Left ventricle myocardium superior (tissue), 1 donor: ENCODE measurements at places on chromosomes 5 and 9.

DNA sequence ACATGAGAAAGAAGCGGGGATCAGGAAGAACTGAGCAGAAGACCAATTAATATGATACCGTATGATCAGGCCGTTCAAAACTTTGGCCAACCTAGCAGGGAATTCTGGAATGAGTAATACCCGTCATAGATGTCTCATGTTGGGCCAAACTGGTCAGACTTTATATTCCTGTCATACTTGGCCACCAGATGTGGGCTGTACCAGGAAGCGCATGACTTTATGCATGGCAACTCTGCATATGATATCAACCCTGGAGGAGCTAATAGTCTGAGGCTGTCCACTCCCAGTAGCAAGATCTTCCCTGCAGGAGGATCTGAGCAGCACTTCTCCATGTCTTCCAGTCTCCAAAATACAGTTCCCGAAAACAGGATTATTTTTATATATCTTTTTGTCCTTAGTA lies 68.5 kb upstream of the NAA35 start:
- no peak for DNase-seq

- DNase-seq: no peak
These were observed 35.7 kb downstream of the ANGPTL2 start for GRCh38 chr9:127086771-127087170.

DNA sequence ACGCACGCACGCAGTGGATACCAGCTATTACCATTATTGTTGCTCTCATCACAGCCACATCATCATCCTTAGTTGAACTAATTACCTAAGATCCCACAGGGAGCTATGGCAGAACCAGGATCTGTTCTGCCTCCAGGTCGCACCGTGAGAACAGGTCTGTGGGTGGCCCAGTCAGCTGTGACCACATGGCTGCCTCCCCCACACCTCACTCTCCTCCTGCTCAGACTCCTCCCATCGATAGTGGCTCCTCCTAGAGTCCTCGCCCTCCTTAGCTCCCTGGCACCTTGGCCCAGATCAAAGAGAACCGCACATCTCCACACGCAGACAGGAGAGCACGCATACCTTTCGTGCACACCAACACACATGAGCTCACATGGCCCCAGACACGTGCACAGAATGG lies 32.4 kb upstream of the RPL26L1 start:
- DNase-seq: no peak

DNA sequence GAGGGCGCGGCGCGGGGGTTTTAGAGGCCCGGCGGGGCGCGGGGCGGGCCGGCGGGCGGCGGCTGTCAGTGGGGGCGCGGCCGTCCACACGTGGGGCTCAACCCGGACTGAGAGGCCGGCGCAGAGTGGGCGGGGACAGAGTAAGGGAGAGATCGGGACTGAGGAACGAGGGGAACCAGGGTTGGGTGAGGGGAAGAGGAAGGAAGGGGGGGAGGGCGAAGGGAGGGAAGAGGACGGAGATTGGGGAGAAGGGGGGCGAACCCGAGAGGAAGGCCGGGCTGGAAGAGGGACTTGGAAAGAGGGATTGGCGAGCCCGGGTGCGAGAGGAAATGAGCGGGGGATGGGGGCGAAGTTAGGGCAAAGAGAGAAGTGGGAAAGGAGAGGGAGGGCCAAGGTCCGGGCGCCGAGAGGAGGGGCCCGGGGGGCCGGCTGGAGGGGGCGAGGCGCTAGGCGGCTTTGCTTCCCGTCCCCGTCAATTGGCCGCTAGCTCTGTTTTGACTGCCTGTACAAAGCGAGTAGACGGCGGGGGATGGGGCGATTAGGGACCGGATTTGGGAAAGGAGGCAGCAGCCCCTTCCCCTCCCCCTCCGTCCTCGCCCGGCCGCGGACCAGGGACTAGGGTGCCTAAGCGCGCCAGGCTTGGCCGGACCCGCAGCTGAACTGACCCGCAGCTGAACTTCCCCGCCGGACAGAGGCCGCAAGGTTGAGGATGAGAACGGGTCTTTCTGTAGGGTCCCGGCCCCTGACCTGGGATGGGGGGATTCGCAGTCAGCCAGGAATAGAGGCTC lies 399 bp upstream of the FBN2 start:
- peak; percentile 86 for DNase-seq

DNA sequence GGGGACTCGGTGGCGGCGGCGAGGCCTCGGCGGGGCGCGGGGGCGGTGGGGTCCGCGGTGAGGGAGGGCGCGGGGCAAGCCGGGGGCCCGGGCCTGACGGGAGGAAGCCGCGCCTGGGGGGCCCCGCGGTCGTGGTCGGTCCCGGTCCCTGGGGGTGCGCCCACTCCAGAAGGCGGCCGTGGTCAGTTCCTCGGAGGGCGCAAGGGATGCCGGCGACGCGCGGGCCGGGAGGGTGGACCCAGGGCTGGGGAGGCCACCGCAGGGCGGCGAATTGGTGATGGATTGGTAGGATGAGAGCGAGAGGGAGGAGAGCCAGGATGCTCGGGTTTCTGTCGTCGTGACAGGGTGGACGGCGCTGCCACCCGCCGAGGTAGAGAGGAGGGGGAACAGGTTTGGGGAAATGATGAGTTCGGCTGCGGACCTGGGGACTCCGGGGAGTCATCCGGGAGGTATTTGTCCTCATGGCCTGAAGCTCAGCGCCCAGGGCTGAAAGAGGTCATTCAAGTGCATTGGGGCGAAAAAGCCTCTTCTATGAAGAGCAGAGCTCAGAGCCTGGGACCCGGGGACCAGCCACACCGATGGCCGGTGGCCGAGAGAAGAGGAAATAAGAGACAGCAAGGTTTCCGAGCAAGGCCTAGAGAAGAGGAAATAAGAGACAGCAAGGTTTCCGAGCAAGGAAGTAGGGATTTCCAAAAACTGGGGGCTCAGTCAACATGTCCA lies 557 bp downstream of the GNG10 start:
- peak; percentile 67 for DNase-seq

- no peak for DNase-seq
These were observed 49.5 kb downstream of the CAMSAP1 start for GRCh38 chr9:135857843-135858242.
